ENCODE measurements at places on chromosomes 1 and 21.

- DNase-seq: no peak
Observed at GRCh38 chr1:221635305-221635704, 106.6 kb downstream of the DUSP10 start.

DNA sequence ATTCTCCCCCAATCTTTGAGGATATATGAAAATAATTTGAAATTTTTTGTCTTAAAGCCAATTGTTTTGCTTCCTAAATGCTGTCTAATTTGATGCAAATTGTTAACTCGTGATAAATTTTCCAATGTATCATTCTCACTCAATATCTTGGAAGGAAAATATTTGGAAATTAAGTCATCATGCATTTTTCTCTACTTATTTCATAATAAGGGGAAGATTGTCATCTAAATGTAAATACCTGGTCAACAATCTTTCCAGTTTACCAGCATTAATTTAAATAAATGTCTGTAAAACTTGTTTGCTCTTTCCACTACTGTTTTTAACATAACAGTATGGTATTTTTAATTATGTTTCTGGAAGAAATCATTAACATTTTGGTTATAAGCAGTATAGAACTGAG, 78.3 kb upstream of the KCTD3 start:
- DNase-seq: no peak

DNA sequence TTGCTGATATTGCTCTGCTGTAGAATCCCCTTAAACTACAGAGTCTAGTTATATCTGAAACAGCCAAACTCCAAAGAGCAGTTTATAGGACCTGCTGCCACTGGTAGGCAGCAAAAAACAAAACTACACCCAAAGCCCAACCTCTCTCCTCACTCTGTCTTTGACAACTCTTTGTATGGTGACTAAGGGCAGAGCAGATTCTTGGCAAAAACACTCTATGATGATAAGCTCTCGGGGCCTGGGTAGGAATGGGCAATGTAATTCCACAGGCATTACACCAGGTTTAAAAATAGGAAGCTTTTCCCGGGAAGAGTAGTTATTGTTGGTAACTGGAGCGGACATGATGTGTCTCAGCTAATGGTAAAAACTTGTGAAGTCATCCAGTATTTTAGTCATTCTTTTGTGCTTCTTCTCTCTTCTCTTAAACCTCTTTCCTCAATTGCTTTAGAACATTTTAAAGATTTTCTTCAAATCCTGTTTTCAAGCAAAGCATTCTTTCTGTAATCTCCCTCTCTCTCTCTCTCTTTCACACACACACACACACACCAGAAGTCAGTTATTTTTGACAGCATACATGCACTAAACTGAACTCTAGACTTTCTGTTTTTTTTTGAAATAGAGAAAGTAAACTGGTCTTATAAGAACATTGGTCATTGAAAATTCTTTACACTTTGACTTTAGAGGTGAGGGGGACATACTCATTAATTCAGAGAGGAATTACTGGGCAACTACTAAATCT, 193.5 kb downstream of the PAPPA2 start:
- no peak for DNase-seq

DNA sequence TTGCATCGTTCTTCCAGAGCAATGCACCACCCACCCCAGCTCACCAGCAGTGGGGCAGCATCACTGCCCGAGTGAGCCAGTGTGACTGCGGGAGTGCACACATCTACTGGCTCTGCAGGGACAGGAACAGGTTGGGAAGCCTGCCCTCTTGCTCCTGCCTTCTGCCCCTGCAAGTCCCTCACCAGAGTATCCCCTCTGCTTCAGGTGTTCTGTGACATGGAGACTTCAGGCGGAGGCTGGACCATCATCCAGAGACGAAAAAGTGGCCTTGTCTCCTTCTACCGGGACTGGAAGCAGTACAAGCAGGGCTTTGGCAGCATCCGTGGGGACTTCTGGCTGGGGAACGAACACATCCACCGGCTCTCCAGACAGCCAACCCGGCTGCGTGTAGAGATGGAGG, 4.2 kb downstream of the ANGPTL7 start:
- no peak for DNase-seq

- no peak for DNase-seq
Observed at GRCh38 chr1:18999359-18999758, 42.9 kb upstream of the IFFO2 start.

- no peak for DNase-seq
Observed at GRCh38 chr1:200048244-200048643, 20.7 kb downstream of the NR5A2 start.

GRCh38 chr1:153265457-153265856, 6.0 kb downstream of the LORICRIN start:
- DNase-seq: no peak

DNA sequence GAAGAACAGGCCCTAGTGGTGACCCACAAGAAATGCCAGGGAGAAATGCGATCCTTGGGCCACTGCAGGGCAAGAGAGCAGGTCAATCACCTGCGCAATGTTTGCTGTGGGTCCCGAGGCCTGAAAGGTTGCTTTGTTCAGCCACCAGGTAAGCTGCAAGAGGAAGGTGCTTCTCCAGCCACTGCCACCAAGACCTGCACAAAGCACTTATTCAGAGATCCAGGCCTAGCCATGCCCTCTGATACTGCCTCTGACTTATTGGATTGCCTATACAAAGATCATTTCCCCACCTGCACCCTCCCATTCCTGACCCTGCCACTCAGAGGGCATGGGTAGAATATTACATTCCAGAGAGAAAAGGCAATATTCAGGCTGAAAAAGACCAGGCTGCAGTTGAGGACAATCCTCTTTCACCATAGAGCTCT, 349.4 kb upstream of the NFIA start:
- DNase-seq: no peak

DNA sequence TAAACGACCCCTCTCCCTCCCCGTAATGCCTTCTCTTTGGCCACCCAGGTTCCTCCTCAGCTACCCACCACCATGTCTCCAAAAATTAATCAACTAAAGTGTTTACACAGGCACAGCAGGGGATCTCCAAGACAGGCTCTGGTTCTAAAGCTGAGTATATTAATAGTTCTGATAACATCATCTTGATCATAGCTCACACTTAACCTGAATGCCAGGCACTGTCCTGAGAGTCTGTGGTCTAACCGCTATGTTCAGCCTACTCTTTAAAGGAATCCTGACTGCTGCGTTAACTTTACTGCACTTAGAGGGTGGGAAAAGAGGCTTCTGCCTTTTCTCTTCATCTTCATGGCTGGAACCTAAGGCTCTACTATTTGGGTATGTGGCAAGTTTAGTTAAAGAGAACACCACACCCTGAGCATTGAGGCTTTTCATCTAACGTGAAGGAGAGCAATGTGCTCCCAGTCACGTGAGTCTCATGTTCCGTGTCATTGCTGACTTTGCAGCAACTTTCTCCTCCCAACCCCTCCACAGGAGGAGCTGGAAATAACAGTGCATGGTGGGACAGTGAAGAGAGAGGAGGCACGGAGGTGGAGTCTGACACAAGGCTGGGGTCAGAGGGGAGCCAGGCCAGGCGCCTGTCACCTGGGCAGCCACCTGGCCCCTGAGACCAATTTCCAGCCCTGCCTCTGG, 86.4 kb downstream of the FAM78B start:
- DNase-seq: no peak

DNA sequence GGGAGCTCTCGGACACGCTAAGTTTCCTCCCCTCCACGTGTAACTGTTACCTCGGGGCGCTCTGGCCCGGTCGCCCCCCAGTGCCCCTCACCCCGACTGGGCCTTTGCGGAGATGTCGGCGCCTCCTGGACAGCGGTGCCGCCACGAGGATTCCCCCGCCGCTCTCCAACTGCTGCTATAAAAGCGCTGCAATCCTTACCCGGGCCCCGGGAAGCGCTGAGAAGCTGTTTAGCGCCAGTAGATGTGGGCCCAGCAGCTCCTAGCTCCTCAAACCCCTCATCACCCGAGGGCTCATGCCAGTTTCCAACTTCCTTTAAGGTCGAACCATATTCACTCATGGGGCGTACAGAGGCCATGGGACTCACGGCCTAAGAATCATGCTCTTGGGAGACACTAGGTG, 361 bp upstream of the LMX1A start:
- no peak for DNase-seq

- no peak for DNase-seq
Observed at GRCh38 chr21:32925098-32925497, 100.6 kb upstream of the OLIG2 start.

DNA sequence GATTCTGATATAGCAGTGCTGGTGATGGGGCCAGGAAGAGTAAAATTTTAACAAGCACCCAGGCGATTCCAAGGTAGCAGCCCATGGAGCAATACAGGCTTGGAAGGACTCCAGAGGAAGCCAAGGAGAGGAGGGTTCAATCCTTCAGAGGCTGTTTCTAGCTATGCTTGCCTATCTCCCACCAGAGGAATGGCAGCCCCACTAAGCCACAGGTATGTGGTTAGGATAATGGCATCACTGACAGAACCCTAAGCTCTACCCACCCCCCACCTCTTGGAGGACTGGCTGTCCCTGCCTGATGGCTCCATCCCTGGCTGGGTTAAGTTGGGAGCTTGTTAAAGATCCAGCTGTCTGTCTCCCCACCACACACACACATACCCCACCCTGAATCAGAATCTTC, 19.3 kb upstream of the PTAFR start:
- DNase-seq: no peak

GRCh38 chr1:39127513-39127912, 77.0 kb upstream of the MACF1 start:
- DNase-seq: no peak

DNA sequence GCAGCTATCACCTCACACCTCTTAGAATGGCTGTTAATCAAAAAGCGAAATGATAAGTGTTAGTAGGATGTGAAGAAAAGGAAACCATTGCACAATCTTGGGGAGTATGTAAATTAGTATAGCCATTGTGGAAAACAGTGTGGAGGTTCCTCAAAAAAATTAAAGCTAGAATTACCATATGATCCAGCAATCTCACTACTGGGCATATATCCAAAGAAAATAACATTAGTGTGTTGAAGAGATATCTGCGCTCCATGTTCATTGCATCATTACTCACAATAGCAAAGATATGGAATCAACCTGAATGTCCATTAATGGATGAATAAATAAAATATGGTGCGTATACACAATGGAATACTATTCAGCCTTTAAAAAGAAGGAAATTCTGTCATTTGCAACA, 68.9 kb downstream of the SNRPE start:
- DNase-seq: no peak

DNA sequence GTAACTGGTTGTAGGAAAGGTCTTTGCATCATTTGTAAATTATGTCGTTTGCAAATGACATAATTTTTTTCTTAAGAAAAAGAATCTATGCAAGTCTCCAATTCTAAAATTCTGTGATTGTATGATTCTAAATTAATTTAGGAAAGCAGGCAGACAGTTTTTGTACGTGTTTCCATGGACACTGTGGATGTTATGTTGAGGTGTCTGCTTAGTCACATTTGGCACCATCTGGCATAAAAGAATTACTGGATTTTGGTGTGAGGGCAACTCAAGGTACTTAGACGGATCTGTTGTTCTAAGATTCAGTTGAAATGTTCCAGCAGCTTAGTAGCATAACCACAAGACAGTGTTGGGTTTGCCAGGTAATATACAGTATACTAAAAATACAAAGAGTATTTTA, 42.5 kb downstream of the C1orf21 start:
- no peak for DNase-seq

DNA sequence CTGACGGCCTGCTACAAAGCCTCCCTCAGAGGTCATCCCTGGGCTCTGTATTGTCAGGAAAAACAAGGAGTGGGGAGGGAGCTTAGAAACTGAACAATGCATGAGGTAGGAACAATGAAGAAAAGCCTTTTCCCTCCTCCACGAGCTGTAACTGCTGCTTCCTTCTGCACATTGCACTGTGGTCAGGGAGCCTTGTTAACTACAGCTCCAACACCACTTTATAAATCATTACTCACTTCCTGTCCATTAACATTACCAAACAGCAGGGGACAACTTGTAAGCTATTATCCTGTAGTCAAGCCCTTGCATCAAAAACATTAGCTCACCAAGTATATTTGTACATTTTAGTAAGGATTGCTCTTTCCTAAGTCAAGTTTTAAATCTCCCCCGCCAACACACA, 336.0 kb upstream of the NR5A2 start:
- no peak for DNase-seq

GRCh38 chr1:41485605-41486004, 1.1 kb upstream of the EDN2 start:
- no peak for DNase-seq

DNA sequence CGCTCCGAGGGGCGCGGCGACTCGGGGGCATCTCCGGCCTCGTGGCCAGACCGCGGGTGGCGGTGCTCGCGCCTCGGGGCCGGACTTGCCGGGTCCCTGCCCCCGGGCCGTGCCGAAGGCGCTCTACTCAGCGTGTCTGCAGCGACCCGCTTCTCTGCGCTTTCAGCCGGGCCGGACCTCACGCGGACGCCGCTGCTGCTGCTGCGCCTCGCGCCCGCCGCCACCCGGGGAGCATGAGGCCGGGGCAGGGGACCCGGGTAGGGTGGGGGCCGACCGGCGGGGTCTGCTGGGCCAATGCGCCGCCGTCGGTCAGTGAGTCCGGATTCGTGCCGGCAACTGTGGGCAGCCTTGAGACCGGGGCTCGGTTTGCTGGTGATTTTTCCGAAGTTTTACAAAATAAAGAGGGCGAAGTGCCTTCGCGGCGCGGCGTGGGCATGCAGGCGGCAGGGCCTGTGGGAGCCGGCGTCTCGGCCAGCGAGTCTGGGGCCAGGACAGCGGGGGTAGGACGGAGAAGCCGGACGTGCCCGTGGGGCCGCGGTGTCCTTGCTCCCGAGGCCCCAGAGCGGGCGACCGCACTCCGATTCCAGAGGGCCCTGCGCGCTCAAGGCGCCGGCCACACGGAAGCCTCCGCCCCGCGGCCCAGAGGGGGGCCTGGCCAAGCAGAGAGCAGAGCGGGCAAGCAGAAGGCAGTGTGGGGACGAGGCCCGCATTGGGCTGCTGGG, 749 bp downstream of the FAM163A start:
- no peak for DNase-seq

All from left renal cortex interstitium (tissue), 4 donors.